A673 (cell line): ENCODE measurements at places on chromosomes 16 and 17. TPM values are rescaled to one million over a fixed set of nuclear protein-coding genes. Genes with fewer than 3 reads are reported as not detected.

GRCh38 chr17:15398291-15398690 lies 56.9 kb upstream of the TEKT3 start:
- H3K4me3 ChIP-seq = no peak overlapping the region
- no peak overlapping the region for H3K27ac ChIP-seq
- DNase-seq = peak; percentile 43
- H3K36me3 ChIP-seq = no peaks in the 10 kb centered on the region
- peaks cover 4% of the 10 kb centered on the region for H3K27me3 ChIP-seq
- H3K4me1 ChIP-seq = no peaks in the 10 kb centered on the region

GRCh38 chr17:65589321-65589720 lies 27.9 kb upstream of the AXIN2 start:
- no peaks in the 10 kb centered on the region for H3K27me3 ChIP-seq
- H3K27ac ChIP-seq = no peak overlapping the region
- DNase-seq = no peak

- no peak for DNase-seq
- H3K27me3 ChIP-seq = no peaks in the 10 kb centered on the region
- no peaks in the 10 kb centered on the region for H3K4me1 ChIP-seq
- H3K27ac ChIP-seq = no peak overlapping the region
- H3K4me3 ChIP-seq = no peak overlapping the region
Observed at GRCh38 chr16:76956841-76957240, 234.1 kb upstream of the MON1B start.

Gene SERPINF2
- 0.28 and 0.37 TPM in 2 replicates for total RNA-seq

- no peaks in the 10 kb centered on the region for H3K4me1 ChIP-seq
- H3K27me3 ChIP-seq = no peaks in the 10 kb centered on the region
- H3K36me3 ChIP-seq = no peaks in the 10 kb centered on the region
- no peak for DNase-seq
- H3K27ac ChIP-seq = no peak overlapping the region
- no peak overlapping the region for H3K4me3 ChIP-seq
Observed at GRCh38 chr17:41442739-41443138, 2.0 kb upstream of the KRT38 start.

- H3K4me1 ChIP-seq = peaks cover 12% of the 10 kb centered on the region
- H3K27ac ChIP-seq = no peak overlapping the region
- H3K36me3 ChIP-seq = no peaks in the 10 kb centered on the region
- no peak overlapping the region for H3K4me3 ChIP-seq
- DNase-seq = no peak
- no peaks in the 10 kb centered on the region for H3K27me3 ChIP-seq
Observed at GRCh38 chr16:53766304-53767016, 62.5 kb downstream of the FTO start.

DNA sequence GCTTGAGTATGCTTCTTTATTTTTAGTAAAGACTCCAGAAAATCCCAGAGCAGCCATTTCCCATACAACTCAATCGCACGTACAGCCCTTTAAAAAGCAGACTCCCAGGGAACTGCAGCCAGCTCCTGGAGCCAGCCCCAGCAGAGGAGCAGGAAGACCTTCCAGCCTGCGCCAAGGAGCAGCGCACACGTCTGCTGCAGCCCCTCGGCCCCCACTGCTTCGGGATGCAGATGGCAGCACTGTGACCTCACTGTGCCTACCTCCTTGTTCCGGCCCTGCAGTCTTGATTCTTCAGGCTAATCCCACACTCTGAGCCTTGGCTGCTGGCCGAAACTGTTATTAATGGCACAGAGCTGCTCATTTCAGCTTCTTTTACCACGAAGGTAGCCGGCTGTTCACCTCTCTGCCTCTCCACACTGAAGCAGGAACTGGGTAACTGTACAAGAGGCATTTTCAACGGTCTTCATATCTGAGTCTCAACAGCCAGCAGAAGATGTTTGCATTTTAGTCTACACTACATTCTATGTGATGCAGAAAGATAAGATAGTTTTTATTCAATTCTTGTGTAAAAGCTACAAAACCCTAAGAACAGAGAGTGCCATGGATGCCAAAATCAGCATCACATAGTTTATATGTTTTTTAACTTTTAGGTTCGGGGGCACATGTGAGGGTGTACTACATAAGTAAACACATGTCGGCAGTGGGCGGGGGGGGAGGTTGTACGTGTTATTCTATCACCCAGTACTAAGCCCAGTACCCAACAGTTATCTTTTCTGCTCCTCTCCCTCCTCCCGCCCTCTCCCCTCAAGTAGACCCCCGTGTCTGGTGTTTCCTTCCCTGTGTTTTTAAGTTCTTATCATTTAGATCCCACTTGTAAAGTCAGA lies 130.9 kb downstream of the ANKRD11 start:
- no peak overlapping the region for H3K4me3 ChIP-seq
- peaks cover 2% of the 10 kb centered on the region for H3K36me3 ChIP-seq
- H3K27me3 ChIP-seq = no peaks in the 10 kb centered on the region

DNA sequence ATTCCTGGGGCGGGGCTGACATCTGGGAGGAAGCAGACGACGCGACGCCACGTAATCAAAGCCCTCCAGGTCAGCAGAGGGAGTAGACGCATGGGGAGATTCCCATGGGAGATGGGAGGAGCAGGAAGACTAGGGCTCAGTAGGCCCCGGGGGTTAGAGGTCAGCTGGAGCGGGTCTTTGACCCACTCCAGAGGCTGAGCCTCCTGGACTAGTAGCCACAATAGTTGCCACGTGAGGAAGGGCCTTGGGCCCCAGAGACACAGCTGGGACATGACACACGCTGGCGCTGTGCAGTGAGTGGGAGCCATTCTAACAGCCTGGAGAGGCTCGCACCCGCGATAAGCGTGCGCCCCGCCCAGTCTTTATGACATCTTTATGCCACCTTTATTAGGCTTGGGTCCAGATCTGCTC lies 95.7 kb upstream of the AMZ2 start:
- DNase-seq = no peak
- no peaks in the 10 kb centered on the region for H3K27me3 ChIP-seq
- no peaks in the 10 kb centered on the region for H3K36me3 ChIP-seq
- no peak overlapping the region for H3K27ac ChIP-seq
- no peaks in the 10 kb centered on the region for H3K4me1 ChIP-seq

GRCh38 chr17:31433091-31433790 lies 41.8 kb downstream of the RAB11FIP4 start:
- H3K27ac ChIP-seq = no peak overlapping the region
- no peaks in the 10 kb centered on the region for H3K27me3 ChIP-seq
- no peaks in the 10 kb centered on the region for H3K36me3 ChIP-seq
- no peaks in the 10 kb centered on the region for H3K4me1 ChIP-seq
- H3K4me3 ChIP-seq = no peak overlapping the region
- DNase-seq = no peak

- H3K4me3 ChIP-seq = no peak overlapping the region
- peaks cover 16% of the 10 kb centered on the region for H3K36me3 ChIP-seq
- no peak overlapping the region for H3K27ac ChIP-seq
- H3K27me3 ChIP-seq = no peaks in the 10 kb centered on the region
- DNase-seq = no peak
Observed at GRCh38 chr16:75446416-75446815, 13.1 kb upstream of the CFDP1 start.

DNA sequence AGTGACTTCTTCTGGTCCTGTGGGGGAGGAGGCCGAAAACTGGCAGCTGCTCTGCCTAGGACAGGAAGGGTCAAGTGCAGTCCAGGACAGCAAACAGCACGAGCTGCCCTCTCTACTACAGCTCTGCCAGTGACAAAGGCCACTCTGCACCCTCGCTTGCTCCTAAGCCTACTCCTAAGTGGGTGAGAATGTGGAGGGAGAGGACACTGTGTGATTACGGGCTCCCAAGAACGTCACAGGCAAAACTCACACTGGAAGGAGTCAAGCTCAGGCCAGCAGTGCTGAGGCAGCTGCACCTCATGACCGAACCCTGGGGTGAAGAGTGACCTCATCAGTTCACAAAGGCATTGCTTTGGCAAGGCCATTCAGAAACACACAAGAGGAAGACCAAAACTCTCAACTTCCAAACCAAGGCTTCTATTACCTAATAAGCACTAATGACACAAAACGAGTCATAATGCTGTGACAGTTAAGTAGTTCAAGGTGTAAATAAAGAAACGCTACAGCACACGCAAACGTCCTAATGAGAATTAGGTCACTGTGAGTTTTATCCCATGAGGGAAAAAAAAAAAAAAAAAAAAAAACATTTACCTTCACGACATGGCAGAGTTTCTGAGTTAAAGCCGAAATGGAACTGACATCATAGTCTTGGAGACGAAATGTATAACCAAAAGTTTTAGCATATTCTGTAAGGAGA lies 35.1 kb downstream of the MARF1 start:
- H3K4me1 ChIP-seq = no peaks in the 10 kb centered on the region
- H3K27ac ChIP-seq = no peak overlapping the region

DNA sequence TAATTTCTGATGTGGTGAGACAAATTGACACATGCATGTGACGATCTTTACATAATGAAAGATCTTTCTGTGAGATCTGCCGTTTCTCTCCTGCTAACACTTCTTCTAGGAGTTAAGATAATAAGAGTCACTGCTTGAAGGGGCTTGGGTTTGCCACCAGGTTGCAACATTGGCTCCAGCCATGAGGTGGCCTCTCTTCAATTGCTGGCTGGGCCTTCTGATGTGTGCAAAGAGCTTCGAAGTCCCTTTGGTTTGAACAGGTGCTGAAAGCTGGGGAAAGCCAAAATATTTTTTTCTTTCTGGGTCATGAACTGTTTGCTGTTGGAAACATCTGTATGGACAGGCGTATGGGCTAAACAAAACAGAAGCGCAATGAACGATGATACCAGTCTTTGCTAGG lies 204.1 kb upstream of the SALL1 start:
- H3K36me3 ChIP-seq = no peaks in the 10 kb centered on the region
- H3K4me1 ChIP-seq = no peaks in the 10 kb centered on the region
- no peak overlapping the region for H3K27ac ChIP-seq
- H3K27me3 ChIP-seq = no peaks in the 10 kb centered on the region

DNA sequence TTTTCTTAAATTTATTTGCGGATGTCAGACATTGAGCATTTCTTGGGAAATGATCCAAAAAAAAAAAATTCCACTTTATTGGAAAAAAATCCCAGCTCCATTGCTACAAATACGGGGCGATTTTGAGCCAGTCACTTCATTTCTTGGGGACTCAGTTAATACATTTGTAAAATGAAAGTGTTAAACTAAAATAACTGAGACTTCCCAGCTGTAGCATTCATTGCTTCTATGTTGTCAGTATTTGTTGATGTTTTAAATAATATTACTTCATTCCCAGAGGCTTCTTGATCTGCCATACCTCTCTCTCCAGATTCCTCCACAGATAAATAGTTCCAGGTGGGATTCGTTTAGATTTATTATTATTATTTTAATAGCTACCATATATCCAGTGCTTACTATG lies 77.1 kb upstream of the HS3ST3A1 start:
- H3K27me3 ChIP-seq = no peaks in the 10 kb centered on the region
- H3K27ac ChIP-seq = no peak overlapping the region
- no peaks in the 10 kb centered on the region for H3K4me1 ChIP-seq
- no peak for DNase-seq
- no peak overlapping the region for H3K4me3 ChIP-seq

- H3K4me1 ChIP-seq = no peaks in the 10 kb centered on the region
- no peaks in the 10 kb centered on the region for H3K27me3 ChIP-seq
- no peak for DNase-seq
- no peaks in the 10 kb centered on the region for H3K36me3 ChIP-seq
- H3K4me3 ChIP-seq = no peak overlapping the region
- no peak overlapping the region for H3K27ac ChIP-seq
Observed at GRCh38 chr17:70855401-70856054, 686.2 kb downstream of the KCNJ2 start.

DNA sequence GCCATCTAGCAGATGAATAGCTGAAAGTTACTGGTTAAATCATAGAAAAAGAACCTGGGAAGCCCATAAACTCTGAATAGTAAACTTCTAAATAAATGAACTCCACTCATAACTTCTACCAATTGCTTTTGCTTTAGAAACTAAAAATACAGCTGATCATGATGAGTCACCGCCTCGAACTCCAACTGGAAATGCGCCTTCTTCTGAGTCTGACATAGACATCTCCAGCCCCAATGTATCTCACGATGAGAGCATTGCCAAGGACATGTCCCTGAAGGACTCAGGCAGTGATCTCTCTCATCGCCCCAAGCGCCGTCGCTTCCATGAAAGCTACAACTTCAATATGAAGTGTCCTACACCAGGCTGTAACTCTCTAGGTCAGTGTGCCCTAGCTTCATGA lies 9.7 kb downstream of the KAT7 start:
- H3K27me3 ChIP-seq = no peaks in the 10 kb centered on the region
- H3K27ac ChIP-seq = no peak overlapping the region
- no peak overlapping the region for H3K4me3 ChIP-seq
- DNase-seq = no peak
- peaks cover 95% of the 10 kb centered on the region for H3K36me3 ChIP-seq

- H3K4me3 ChIP-seq = no peak overlapping the region
- DNase-seq = no peak
- H3K4me1 ChIP-seq = no peaks in the 10 kb centered on the region
- H3K27ac ChIP-seq = no peak overlapping the region
- H3K27me3 ChIP-seq = no peaks in the 10 kb centered on the region
Observed at GRCh38 chr16:80265624-80266306, 275.0 kb upstream of the DYNLRB2 start.

DNA sequence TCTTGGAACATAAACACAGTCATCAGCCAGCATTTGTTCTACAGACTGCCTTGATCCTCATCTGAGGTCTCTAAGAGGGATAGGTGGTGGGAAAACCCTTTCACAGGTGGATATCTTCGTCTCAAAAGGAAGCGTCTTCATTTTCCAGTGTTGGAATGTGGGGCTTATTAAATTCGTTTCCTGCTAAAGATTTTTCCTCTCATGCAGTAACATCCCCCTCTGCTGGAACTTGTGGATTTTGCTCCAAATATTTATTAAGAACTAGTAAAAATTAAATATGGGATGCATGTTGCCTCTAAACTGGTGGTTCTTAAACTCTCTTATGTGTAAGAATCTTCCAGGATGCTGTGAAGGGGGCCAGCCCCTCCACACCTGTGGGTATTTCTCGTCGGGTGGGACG lies 20.1 kb upstream of the MLYCD start:
- peak; percentile 71 for DNase-seq
- no peak overlapping the region for H3K27ac ChIP-seq
- H3K36me3 ChIP-seq = no peaks in the 10 kb centered on the region
- peaks cover 35% of the 10 kb centered on the region for H3K27me3 ChIP-seq
- H3K4me1 ChIP-seq = no peaks in the 10 kb centered on the region
